ENCODE measurements at places on chromosomes 13 and 19.

- DNase-seq: no peak
These were observed 82.5 kb downstream of the DHRS12 start for GRCh38 chr13:51721496-51721895.

DNA sequence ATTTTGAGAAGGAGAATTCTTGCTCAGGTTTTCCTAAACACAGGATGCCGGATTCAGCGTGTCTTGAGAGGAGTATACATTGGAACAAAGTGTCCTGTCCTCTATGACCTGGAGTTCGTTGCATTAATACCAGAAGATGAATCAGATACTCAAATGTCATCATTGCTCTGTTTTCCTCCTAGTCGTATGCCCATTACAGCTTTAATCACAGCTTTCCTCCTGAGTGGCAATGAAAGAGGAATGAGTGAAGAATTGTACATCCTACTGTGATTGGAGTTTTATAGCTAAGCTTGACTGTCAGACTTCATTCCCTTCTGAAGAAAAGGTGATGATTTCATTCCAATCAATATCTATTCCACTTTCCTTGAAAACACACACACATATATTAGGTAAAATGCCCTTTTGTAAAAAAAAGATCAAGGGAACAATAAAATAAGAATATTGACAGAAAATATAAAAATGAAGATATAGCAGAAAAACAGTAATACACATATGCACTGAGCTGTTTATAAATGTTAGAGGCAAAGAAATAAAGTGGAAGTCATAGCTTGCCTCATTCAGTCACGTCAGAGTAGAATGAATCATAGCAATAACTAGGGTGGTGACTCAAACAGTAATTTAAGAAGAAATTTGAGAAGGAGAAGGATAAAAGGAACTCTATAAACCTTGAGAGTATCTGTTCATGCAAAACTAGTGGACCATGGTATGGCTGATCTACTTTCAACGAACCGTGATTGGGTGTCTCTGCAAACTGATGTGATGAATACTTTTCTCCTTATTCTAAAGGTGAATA is 501.5 kb downstream of the SUCLA2 start:
- DNase-seq: no peak

DNA sequence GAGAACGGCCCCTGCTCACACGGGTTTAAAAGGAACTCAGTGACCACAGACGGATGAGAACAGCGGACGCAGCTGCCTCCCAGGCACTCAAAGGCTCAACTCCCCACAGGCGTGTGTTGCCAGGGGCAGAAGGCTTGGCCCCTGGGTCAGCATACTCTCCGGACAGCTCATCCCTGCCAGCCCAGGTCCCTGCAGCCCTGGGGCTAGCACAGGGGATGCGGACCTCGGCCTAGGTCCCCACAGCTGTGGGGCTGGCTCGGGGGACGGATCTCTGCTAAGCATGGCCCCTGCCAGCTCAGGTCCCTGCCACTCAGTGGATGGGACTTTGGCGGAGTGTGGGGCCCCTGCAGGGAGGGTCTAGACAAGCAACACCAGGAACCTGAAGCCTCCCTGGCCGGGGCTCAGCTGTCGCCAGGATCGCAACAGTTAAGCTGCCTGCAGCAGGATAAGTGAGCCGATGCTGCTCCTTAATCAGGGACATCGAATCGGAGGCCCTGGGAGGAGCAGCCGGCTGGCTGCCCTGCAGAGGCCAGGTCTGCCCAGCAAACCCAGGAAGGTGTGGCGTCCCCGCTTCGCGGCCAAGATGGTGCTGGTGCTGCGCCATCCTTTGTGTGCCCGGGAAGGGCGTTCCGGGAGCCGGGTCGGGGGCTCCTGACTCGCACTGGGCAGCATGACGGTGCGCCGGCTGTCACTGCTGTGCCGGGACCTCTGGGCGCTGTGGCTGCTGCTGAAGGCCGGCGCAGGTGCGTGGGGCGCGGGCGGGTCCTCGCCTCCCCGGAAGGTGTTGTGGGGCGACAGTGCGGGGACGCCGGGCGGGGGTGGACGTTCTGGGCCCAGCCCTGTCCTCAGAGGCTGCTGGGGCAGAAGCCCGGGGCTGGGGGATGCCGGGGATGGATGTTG is 32.5 kb downstream of the MCF2L start:
- no peak for DNase-seq

DNA sequence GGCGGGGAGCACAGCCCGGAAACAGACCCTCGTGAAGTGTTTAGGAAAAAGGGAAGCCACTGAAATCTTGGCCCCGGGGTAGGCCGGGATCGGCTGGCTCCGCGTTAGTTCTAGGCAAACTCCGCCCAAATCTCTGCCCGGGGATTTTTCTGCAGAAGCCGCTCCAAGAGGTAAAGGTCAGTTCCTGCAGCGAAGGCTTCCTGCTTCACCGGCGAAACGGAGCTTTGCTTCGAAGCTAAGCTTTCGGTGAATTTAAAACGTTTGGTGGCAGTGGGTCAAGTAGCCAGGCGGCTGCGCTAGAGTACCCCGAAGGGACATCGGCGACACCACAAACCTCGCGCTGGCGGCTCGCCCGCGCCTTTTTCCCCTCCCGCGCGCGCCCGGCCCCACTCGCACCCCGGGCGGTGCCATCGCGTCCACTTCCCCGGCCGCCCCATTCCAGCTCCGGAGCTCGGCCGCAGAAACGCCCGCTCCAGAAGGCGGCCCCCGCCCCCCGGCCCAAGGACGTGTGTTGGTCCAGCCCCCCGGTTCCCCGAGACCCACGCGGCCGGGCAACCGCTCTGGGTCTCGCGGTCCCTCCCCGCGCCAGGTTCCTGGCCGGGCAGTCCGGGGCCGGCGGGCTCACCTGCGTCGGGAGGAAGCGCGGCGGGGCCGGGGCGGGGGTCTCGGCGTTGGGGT is 441 bp downstream of the GJB2 start:
- DNase-seq: no peak

DNA sequence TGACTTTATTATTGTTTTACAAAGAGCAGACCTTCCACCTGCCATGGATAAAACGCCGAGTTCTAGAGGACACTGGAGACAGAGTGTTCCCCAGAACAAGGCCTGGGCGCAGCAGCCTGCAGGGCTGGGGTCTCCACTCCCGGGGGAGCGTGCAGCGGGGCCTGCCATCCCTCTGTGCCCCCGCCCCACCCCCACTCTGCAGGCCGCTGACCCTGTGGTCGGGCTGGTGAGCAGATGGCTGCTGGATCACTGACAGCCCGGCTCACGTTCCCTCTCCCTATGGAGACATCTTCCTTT is 8.6 kb upstream of the PTBP1 start:
- no peak for DNase-seq

GRCh38 chr13:66933994-66934393 is 296.1 kb downstream of the PCDH9 start:
- no peak for DNase-seq
